CD4-positive, alpha-beta T cell treated with Interferon gamma for 1 hour (primary cell): ENCODE measurements at places on chromosomes 16 and 17.

- no peak for DNase-seq
Measured at GRCh38 chr16:84408856-84409255, 40.5 kb downstream of the ATP2C2 start.

DNA sequence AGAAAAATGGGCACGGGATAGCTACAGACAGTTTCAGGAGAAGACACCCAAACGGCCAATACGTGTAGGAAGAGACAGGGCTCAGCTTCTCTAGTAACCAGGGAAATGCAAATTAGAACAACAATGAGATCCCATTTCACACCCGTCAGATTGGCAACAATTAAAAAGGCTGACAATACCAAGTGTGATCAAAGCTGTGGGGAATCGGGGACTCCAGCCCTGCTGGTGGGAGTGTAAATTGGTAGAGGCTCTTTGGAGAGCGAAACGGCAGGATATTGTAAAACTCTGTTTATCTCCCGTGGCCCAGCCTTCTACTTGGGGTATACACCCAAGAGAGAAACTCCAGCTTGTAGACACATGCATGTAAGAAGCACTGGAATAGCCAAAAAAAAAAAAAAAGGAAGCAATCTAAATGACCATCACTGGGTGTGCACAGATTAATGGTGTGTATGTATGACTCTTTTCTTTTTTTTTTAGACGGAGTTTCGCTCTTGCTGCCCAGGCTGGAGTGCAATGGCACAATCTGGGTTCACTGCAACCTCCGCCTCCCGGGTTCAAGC is 27.5 kb downstream of the MYBBP1A start:
- no peak for DNase-seq

DNA sequence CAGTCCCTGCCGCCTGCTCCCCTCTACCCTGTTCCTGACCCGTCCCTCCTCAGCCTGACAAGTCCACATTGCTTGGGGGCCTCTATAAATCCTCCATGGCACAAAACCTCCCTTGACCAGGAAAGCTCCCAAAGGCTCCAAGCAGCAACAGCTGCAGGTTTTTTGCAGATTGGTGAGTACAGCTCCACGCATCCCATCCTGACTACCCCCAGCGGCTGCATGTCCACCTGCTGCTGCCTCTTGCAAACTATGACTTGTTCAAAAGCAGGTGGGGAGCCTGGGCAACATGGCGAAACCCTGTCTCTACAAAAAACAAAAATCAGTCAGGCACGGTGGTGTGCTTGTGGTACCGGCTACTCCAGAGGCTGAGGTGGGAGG is 122.8 kb downstream of the ANKRD11 start:
- DNase-seq = no peak

GRCh38 chr17:42783062-42783790 is 2.8 kb downstream of the WNK4 start:
- DNase-seq = no peak

GRCh38 chr16:57512296-57513001 is 23.9 kb downstream of the CCDC102A start:
- no peak for DNase-seq

GRCh38 chr17:78771758-78772382 is 10.2 kb downstream of the CYTH1 start:
- DNase-seq = no peak

- DNase-seq = no peak
Measured at GRCh38 chr17:78039581-78039980, 81.1 kb downstream of the TNRC6C start.

GRCh38 chr16:50932348-50932935 is 190.6 kb downstream of the CYLD start:
- no peak for DNase-seq

DNA sequence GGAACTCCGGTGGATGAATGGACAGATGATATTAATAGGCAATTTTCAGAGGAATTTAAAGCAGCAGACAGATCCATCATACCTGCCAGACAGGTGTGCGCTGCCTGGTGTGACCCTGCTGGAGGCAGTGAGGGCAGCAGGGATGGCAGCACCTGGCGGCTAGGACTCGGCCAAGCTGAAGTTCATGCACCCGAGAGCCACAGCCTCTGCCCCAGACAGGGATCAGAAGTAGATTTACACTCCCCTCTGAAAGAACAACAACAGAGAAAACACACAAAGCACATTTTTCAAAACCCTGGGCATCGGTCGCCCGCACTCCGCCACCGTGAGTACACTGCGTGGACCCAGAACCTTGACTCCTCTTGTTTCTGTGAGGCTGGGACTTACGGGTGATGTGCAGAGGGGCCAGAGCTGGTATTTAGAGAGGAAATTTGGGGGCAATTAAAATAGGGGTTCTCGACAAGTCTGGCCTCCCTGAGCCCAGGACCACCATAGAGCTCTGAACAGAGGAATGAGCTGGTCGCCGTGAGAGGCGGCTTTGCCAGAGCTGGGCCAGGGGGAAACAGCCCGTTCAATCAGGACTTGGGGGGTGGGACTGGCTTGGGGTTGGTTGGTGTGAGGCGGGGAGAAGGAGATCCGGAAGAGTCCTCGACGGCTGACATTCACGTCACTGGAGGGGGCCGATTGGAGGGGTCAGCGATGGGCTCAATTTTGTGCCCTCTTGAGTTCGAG is 101.0 kb downstream of the METRNL start:
- no peak for DNase-seq

- DNase-seq = no peak
Measured at GRCh38 chr16:67260426-67261063, 11.8 kb downstream of the SLC9A5 start.

DNA sequence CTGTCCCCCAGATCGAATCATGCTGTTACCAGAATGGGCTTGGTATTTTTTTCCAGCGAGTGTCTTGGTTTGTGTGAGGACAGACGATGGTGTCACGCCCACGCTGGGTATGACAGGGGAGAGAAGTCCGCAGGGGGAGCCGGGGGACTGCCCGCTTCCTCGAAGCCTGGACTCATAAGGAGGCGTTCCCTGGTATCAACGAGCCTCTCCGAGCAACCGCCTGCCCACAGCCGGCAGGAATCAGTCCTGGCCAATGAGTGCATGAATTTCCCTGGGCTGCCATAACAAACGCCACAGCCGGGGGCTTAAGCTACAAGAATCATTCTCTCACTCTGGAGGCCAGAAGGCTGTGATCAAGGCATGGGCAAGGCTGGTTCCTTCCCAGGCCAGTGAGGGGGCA is 26.1 kb upstream of the JPH3 start:
- no peak for DNase-seq

DNA sequence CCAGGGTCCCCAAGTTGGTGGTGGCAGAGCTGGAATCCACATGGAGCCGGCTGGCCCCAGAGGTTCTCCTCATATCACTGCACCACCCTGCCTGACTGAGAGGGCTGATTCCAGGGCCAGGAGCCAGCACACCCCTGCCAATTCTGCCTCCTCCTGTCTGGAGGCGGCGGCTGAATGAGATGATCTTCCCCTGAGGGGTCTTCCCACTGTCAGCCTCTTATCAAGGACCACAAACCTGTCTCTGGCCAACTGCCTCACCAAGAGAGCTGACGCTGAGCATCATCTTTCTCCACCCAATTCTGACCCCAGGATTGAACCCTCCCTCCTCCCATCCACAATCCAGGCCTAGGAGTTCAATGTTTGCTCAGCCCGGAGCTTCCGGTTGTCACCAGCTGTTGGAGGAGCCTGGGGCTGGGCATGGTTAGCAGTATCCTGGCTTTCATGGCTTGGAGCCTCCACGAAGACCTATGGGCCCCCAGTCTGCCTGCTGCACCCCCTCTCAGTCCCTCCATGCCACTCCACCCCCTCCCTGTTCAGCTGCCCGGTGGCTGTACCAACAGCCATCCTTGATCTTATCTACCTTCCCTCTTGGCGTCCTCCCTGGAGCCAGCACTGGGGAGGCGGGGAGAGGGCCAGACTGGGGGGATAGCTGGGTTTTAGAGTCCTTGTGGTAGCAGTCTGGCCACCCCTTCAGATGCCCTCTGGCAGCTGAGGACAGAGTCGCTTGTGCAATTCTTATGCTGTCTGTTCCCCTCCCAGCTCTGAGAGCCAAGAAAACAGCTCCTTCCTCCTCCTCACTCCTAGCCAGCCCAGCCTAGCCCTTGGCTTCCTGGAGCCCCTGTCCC is 25.6 kb downstream of the ABCC3 start:
- no peak for DNase-seq

GRCh38 chr16:1343428-1344242 is 8.0 kb downstream of the TSR3 start:
- no peak for DNase-seq

- no peak for DNase-seq
Measured at GRCh38 chr17:12553625-12554024, 112.1 kb upstream of the MYOCD start.

DNA sequence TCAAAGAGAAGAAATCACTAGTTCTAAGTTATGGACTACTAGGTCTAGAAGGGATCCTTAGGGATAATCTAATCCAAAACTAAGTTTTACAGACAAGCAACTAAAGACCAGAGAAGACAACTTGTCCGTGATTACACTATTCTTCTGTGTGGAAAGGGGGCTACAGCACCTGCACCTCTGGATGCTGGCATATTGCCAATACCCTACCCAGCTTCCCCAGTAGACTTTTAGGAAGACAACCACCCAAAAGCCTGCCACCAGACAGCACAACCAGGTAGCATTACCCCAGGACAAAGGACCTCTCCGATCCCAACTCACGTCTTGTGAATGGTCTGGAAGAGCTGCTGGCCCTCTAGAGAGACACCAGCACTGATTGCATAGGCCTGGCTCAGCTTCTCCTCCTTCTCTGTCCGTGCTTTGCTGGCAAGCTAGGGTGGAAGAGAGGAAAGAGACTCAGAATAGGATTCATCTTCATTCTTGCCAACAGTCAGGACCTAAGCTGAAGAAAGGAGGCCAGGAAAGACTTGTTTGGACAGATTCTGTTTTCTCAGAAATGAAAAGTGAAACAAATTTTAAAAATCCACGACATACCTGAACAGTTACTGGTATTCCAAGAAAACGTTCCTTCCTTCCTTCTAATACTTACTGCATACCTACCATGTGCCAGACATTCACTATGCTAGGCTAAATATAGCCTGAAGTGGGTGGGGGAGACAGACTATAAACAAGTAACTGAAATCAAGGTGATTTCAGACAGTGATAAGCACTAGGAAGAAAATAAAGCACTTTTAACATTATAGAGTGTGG is 25.3 kb upstream of the TMEM101 start:
- no peak for DNase-seq

GRCh38 chr16:84898447-84898846 is 78.7 kb downstream of the CRISPLD2 start:
- DNase-seq = peak; percentile 22

GRCh38 chr16:47523342-47524006 is 62.3 kb downstream of the PHKB start:
- DNase-seq = no peak

GRCh38 chr17:3780986-3781385 is 20.0 kb downstream of the ITGAE start:
- no peak for DNase-seq

DNA sequence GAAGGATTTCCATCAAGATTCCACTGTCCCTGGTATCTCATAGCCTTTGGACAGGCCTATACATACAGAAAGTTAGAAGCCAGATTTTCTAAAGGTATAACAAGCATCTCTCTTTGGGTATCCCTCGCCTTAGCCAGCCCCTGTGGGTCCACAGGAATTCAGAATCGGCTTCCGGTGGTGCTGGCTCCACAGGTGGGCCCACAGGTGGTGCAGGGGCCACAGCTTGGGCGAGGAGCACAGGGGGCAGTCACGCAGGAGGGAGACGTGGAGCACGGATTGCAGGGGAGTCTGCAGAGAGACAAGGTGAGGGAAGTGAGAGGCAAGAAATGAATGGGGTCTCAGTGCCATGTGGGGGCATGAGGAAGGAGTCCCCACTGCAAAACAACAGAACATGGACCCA is 3.5 kb downstream of the KRT38 start:
- no peak for DNase-seq

DNA sequence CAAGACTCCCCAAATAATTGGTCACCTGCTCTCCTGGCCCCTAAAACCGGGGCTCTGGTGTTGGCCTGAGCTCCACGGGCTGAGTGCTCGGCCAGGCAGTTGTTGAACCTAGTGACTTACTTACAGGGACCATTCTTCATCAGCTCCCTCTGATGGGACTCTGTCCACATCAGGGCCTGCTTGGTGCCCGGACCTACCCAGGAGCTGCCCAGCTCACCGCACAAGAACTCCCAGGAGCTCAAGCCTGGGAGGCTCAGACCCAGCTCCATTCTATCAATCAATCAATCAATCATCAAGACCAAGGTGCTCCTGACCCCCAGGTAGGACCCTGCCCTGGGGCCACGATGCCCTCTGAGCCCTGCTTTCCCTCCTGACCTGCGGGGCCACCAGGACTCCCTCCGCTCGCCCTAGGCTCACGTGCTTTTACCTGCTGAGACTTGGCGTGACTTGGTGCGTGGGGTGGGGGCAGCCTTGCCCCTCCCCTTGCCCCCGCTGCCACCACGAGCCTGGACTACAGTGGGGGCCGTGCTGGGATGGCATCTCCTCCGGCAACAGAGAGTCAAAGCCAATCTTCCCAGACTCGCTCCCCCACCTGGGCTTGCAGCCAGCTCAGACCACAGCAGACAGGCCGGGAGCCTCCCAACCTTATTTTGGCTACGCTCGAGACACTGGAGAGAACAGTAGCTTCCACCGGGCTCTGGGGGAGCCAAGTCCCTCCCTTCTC is 15.7 kb downstream of the IL34 start:
- DNase-seq = no peak

GRCh38 chr16:22139008-22139407 is 23.3 kb upstream of the SDR42E2 start:
- no peak for DNase-seq

GRCh38 chr16:53715023-53715384 is 11.0 kb downstream of the FTO start:
- no peak for DNase-seq
